ENCODE measurements at places on chromosomes 7 and 10.

GRCh38 chr7:134427896-134428295 lies 31.0 kb downstream of the AKR1B1 start:
- DNase-seq, result peak; percentile 78

DNA sequence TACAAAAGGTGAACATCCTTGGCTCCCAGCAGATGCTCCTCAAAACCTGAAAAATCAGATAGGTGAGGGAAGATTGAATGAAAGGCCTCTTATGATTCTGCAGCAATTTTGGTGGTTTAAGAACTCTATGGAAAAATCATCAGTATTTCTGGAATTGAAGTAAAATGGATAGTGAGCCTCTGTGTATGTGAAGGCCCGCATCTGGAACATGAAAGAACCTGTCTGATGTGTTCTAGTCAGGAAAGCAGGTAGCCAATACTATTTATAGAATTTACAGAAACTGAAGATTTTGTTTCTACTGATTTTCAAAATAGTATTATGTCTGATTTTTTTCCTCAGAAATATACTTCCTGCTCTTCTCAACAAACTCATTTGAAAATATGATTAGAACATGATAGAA lies 37.3 kb downstream of the EGFR start:
- DNase-seq, result no peak

- DNase-seq, result peak; percentile 93
Measured at GRCh38 chr7:107387573-107388219, 82.2 kb upstream of the GPR22 start.

- DNase-seq, result no peak
Measured at GRCh38 chr7:70855373-70855772, 276.6 kb upstream of the GALNT17 start.

DNA sequence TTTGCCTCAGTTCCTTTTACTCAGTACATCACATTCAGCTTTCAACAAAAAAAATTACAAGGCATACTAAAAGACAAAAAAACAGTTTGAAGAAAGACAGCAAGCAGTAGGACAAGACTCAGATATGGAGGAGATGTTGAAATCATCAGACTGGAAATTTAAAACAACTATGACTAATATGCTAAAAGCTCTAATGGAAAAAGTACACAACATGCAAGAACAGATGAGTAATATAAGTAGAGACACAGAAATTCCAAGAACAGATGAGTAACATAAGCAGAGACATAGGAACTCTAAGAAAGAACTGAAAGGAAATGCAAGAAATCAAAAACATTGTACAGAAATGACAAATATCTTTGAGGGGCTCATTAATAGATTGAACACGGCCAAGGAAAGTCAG lies 402.6 kb downstream of the NEBL start:
- DNase-seq, result no peak

DNA sequence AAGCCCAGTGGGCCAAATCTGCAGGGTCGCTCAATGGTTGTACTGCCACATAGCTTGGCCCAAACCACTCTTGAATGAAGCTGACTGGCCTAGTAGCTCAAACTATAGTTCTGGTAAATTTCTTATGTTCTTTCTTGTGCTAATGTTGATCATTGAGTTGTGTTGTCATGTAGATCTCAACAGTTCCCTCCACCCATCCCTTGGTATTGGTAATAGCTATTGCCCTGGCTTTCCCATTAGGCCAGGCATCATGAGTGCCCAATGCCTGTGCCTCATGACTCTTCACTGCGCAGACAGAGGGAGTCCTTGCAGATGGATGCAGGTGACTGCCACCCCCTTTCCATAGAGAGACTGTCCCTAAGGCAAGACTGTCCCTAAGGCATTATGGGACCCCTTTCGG lies 988.4 kb downstream of the KCNMA1 start:
- DNase-seq, result no peak

DNA sequence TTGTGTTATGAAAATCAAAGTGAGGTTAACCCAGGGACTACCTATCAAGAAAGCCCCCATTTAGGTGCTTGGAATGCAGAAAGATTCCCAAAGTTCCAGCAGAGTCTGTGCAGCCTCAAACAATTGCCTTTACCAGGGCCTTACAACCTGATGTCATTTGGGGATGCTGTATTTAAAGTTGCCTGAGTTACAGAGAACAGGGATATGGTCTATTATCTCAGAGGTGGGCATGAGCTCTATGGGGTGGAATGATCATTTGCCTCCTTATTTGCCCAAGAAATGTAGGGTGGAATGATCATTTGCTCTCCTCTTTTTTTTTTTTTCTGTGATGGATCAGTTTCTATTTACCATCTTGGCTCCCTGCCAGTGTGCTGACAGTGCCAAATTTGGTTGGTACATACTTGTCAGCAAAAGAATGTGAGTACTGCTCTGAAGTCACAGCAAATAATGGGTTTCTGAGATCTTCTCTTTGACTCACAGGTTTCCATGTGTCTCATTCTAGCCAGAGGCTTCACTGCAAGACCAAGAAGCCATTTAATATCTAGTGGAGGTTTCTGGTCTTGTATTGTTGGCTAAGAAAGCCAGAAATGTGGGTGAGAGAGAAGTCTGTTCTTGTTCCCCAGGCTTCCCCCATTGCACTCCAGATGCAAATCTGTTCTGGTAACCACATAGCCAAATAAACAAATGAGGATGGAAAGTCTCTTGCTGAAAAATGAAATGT lies 45.5 kb upstream of the ZNRF2 start:
- peak; percentile 66 for DNase-seq

DNA sequence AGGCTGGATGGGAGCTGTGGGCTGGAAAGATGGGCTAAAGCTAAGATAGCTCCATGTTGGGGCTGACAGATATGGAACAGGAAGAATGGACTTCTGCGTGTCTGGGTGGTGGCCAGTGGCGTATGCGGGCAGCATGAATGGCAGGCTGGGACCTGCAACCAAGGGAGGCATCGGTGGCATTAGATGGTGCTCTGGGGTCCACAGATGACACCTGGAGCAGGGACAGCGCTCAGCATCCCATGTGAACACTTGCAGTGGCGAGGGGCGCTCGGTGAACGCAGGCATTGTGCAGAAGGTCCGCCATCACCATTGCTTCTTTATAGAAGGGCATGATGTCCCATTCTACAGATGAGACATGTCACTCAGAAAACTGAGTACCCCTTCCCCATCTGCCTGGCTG lies 21.0 kb upstream of the SMARCD3 start:
- DNase-seq, result no peak

GRCh38 chr7:101677391-101677790 lies 48.3 kb upstream of the MYL10 start:
- DNase-seq, result no peak

DNA sequence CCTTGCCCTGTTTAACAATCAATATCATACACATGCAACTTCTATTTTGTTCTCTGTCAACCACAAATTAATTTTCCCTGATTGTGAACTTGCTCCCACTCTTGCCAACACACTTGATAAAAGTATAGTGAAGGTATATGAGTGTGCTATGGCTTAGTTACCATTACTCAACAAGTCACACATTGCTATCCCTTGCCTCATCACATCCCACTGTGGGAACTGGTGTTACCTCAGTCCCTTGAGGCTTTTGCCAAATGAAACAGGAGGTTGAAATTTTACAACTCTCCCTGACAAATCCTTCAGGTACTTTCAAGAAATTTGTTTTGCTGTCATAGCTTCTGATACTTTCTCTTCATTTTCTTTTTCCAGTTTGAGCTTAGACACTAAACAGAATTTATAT lies 472.5 kb upstream of the SEMA3D start:
- peak; percentile 9 for DNase-seq

GRCh38 chr10:36704124-36704523 lies 421.3 kb upstream of the ANKRD30A start:
- DNase-seq, result no peak

- no peak for DNase-seq
Measured at GRCh38 chr7:10707519-10707918, 266.2 kb upstream of the PHF14 start.

DNA sequence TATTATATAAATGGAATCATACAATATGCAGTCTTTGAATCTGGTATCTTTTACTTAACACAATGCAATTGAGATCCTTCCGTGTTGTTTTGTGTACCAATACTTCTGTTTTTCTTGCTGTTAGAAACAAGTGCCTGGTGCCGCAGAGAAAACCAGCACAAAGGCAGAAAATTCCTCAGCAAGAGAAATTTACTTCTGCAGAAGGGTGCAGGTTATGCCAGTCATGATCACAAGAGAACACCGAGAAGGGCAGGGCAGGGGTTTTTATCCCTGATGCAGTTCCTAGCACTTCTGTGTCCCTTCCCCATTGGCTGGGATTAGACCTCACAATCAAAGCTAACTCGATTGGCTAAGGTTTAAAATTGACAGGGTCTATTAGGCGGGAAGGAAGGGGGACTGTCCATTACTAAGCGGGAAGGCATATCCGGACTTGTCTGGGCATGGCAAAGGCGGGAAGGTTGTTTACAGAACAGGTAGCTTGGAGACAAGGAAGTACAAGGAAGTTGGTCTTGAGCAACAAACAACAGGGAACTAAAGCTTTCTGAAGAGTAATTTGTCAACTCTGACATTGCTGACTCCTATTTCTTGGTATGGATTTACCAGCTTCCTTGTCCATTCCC lies 2.4 kb upstream of the ZNF33B start:
- no peak for DNase-seq
